Stimulated activated CD4-positive, alpha-beta T cell treated with anti-CD3 and anti-CD28 coated beads, Interleukin-15, amount 100 ng/mL, for 1 hour (primary cell): ENCODE measurements at places on chromosomes 7 and 10.

DNA sequence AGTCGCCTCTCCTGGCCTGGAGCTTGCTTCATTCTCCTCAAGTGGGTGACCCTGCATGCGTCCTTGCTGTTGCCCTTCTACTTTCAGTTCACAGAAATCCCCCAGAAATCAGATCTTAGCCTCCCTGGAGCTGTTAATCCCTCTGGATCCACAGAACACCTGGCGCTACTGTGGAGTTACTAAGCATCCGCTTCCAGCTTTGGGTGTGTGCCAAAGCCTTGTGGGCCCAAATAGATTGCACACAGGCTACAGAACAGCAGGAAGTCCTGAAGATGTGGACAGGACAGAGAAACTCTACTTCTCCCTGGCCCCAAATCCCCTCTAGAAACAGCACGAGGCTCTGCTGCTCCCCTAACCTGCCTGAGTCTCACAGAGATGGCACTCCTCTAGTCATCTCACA, 36.6 kb upstream of the PDLIM1 start:
- DNase-seq, result no peak

- DNase-seq, result no peak
These were observed 10.4 kb downstream of the TACR2 start for GRCh38 chr10:69406302-69406811.

GRCh38 chr10:103555712-103556111, 62.2 kb downstream of the NEURL1 start:
- DNase-seq, result no peak

DNA sequence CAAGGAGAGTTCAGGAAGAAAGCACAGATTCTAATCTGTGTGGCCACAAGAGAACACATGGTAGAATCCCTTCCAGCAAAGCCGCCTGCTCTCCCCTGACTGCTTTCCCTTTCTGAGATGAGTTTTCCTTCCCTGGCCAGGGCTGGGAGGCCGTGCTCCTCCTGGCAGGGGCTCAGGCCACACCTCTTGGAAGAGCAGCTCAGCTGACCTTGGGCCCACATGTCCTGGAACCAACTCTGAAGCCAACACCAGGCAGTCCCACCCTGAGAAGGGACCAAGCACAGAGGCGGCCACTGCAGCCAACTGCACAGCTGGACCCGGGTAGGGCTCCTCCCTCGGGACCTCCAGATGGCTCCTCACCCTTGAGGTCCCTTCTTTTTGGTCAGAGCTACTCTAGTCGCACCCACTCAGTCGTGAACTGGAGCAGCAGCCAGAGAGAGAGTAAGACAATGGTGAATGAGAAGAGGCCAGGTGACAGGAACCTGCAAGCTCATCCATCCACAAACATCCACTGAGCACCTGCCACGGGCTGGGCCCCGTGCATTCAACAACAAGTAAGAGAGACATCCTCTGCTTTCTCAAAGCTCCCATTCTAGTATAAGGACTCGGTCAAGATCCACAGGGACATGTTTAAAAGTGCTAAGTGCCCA, 40.3 kb downstream of the FAM53B start:
- DNase-seq, result no peak

DNA sequence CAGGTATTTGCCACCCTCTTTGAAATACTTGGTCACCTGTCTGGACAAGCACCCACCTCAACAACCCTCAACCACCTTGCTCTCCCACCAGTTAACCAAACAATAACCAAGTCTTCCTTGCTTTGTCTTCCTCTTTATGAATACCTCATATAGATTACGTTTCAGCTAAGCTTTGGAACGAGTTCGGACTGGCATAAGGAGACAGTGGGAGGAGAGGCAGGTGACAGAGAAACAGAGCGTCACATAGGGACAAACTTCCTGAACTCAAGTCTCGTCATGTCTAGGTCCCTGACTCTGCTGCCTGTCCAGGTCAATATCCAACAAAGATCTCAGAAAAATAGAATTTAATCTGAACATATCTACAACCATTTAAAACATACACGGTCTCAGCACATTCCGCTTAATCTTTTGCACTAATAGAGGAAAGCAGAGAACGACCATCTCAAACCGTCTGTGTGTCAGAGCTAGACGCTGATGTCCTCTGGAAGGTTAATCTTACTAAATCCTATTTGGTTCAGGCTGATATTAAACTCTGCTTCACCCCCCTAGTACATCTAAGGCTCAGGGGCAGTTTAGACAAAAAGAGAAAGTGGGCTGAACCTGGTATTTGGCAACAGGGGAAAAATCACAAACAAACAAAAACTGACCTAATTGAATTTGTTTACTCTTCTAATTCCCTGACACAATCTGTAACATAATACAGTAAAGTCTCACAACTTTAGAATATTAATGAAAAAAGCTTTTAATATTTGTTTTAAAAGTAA, 26.4 kb upstream of the SVOPL start:
- no peak for DNase-seq

- no peak for DNase-seq
These were observed 76.9 kb upstream of the LANCL2 start for GRCh38 chr7:55288070-55288824.

DNA sequence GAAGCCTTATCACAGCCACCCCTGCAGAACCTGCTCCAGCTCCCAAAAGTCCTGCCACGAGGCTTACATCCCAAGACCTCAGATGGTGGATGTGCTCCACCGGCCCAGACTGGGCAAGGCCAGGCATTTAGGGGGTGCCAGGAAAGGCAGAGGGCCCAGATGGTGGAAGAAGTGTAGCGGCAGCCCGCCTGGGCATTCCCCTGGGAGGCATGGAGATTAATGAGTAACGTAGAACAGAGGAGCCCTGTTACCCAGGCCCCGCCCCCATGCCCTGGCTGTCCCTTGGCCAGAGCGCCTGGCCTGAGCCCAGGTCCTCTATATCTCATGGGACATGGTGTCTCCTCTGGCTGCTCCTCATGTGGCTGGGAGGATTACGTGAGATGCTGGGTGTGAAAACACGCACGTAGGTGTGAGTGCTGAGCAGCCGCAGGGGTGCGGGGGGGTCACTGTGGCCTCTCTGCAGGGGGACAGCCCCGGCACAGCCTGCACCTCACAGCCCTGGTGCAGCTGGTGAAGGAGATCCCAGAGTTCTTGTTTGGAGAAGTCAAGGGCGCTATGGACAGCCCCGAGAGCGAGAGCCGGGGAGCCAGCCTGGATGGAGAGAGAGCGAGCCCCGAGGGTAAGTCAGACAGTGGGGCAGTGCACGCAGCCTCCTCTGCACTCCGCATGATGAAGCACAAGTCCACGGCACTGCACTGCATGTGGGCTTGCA, 52.9 kb downstream of the ZNF467 start:
- no peak for DNase-seq

DNA sequence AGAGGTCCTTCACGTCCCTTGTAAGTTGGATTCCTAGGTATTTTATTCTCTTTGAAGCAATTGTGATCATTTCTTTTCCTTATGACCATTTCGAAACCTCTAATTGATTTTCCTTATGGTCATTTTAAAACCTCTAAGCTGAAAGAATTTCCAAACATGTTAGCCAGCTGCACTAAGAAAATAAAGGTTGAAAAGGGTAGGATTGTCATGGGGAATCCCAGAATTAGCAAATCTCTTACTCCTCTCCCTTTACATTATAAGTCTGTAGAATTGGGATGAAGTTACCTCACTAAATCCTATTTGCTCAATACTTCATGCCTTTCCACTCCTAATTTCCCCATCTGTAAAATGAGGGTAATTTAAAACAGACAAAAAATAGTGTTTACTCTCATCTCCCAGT, 79.5 kb downstream of the FAM185A start:
- no peak for DNase-seq

DNA sequence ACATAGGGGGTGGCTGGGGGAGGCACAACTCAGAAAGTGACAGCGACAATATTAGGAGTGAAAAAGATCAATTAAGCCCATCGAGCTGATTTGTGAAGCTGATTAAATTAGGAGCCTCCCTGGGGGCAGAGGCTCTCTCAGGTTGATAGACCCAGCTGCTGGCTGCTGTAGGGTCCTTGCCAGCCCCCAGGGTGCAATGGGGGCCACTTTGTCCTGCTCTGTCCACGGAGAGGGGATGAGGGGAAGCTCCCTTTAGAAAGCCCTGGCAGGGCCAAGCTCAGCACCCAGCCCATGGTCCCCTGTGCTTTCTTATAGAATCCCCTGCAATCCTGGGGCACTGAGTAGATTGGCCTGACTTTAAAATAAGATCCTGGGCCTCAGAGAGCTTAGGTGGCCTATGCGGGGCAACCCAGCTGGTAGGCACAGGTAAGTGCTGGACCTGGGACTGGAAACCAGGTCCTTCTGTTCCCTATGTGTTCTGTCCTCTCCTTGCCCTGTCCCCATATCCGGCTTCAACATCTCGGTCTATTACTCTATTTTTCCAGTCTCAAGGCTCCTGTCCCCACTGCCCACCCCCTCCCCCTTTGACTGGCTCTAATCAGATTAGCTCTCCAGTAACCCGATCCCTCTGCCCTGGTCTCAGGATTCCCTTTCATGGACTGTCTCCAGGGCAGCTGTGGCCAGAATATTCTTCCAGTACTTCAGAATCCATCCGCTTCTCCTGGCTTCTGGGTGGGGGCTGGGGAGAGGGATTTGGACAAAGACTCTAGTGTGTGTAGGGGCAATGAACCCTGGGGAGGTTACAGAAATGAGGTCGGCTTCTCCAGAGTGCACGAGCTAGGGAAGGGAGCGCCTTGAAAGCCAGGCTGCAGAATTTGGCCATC, 259.6 kb downstream of the RPS24 start:
- no peak for DNase-seq
